ENCODE measurements at places on chromosomes 11 and 22.

DNA sequence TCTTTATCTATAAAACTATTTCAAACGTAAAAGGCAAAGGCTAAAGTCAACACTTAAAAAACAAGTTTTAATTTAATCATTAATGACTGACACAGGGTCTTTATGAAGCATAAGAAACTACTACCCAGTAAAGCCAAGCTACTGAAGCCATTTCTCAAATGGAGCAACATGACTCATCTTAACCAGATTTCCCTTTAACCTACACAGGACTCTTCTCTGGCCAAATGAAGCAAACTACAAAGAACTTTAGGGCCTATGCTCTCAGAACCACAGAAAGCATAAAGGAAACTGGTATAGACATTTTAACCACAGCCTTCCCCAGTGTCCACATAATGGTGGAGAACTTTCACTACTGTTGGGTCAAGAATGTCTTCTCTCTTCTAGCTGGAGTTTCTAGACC is 34.7 kb downstream of the ALG9 start:
- no peak for DNase-seq

DNA sequence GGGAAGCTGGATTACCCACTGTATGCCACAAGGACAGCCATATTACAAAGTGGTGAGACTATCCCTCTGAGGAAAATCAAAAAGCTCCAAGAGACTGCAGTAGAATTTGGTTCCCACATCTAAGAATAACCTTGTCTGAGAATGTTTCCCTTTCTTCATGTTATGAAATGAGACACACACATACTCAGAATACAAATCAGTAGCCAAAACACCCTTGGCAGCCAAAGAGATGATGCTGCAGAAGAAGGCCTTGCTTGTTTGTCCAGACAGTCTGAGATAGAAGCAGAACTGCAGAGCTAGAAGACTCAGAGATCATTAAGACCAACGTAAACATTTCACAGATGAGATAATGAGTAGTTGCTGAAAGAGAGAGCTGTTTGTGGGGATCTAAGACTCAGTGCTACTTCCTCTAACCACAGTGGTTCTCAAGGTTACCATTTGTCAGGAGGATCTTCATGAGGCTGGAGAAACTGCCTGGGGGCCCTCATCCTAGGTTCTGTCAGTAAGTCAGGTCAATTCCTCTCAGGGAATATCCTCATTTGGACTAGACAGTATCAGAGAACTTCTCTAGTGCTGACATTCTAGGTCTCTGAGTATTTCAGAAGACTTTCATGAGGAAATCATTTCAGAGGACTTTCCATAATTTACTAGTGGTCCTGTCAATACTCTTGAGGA is 38.9 kb downstream of the RELT start:
- no peak for DNase-seq

- DNase-seq: no peak
Observed at GRCh38 chr11:86483940-86484794, 109.5 kb downstream of the CCDC81 start.

- no peak for DNase-seq
Observed at GRCh38 chr22:43277987-43278601, 65.1 kb downstream of the SCUBE1 start.

DNA sequence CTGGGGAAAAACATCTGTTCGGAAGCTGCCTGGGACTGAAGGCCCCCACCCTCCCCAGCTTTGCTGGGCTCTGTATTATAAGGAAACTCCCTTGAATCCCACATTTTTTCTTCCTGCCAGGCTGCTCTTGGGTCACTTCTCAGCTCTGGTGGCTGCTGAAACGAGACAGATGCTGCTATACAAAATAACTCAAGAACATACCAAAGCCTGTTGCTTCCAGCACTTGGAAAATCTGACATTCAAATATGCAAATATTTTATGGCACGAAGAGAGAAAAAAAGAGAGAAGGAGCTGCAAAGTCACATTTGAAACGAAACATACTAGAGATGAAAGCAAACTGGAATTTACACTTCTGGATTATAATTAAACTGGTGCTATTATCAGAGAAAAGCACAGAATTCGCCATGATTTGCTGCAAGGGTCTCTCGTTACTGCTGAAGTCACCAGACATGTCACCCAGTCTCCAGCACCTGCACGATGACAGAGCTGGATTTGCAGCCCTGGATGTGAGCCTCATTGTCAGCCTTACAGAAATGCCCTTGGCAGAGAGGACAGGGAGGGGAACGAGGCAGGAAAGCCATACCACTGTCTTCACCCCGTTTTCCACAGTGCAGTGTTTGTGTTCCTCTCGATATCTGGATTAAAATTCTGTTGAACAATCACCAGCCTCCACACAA is 47.9 kb upstream of the IGSF9B start:
- DNase-seq: no peak

- no peak for DNase-seq
Observed at GRCh38 chr11:125235071-125235471, 70.5 kb downstream of the PKNOX2 start.

DNA sequence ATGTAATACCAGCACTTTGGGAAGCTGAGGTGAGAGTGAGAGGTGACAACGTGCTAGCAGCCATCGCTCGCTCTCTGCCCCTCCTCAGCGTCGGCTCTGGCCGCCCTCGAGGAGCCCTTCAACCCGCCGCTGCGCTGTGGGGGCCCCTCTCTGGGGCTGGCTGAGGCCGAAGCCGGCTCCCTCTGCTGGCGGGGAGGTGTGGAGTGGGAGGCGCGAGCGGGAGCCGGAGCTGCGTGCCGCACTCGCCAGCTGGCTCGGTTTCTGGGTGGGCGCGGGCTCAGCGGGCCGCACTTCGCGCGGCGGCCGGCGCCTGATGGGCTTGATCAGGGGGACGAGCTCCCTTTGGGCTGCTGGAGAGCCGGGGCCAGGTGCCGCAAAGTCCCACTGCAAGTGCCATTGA is 98.9 kb upstream of the UBASH3B start:
- peak; percentile 15 for DNase-seq

GRCh38 chr22:31852691-31853421 is 91.5 kb upstream of the YWHAH start:
- no peak for DNase-seq

DNA sequence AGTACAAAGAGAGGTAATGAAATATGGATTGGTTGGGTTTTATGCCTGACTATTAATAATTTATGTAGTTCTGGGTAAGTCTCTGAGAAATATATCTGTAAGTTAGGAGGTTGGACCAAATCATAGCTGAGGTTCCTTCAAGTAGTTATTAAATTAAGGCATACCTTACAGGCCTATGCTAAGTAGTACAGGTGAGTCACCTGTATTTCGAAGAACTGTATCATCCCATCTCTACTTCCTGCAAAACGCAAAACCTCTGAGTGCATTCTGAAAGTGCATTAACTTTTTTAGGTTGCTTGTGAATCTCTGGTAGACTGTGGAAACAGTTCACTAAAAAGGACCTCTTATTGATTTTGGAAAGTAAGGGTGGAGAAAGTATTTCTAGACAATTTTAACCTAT is 37.1 kb downstream of the APOL5 start:
- no peak for DNase-seq

DNA sequence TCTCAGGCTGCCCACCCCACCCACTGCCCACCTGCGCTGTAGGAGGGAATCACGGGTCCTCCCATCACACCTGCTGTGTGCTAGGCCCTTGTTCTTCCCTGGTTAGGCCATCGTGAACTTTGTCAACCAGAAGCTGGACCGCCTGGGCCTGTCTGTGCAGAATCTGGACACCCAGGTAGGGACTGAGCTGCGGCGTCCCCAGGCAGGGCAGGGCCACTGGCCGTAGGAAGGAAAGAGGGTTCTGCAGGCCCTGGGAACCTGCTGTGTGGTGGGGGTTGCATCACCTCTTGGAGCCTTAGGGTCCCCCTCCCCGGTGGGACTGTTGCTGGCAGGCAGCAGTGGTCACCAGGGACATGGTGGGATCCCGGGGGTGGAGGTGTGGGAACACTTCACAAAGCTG is 15.5 kb downstream of the PARVG start:
- no peak for DNase-seq

DNA sequence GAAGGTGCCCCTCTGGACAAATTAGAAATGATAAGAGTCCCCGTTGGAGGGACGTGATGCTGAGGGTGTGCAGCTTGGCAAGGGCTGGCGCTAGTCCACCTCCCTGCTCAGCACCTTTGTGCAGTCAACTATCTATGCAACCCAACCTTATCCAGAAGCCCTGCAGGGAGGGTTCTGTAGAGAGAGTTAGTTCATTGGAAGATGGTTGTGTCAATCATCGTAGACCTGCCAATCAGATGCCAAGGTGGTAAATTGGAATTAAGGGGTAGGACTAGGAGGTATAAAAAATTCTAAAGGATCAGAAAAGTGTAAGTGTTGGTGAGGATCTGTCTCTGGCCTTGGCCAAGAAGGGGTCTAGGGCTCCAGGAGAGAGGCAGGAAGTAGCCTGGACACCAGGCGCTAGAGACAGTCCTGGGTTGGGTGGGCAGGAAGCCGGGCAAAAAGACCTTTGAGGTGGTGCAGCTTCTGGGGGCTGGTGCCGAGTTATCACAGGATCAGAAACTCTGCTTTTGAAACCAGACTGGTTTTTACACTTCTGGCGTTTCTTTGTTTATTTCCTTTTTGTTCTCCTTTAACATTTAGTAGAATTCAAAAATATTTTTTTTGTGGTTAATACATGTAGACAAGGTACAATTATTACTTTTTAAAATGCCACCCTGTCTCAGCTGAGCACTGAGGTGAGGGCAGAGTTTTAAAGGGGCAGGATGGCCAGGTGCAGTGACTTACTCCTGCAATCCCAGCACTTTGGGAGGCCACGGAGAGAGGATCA is 1.6 kb downstream of the C1QTNF6 start:
- DNase-seq: peak; percentile 67

- DNase-seq: no peak
Observed at GRCh38 chr22:39418696-39419095, 19.1 kb downstream of the TAB1 start.

GRCh38 chr11:115530752-115531151 is 26.5 kb upstream of the CADM1 start:
- no peak for DNase-seq

DNA sequence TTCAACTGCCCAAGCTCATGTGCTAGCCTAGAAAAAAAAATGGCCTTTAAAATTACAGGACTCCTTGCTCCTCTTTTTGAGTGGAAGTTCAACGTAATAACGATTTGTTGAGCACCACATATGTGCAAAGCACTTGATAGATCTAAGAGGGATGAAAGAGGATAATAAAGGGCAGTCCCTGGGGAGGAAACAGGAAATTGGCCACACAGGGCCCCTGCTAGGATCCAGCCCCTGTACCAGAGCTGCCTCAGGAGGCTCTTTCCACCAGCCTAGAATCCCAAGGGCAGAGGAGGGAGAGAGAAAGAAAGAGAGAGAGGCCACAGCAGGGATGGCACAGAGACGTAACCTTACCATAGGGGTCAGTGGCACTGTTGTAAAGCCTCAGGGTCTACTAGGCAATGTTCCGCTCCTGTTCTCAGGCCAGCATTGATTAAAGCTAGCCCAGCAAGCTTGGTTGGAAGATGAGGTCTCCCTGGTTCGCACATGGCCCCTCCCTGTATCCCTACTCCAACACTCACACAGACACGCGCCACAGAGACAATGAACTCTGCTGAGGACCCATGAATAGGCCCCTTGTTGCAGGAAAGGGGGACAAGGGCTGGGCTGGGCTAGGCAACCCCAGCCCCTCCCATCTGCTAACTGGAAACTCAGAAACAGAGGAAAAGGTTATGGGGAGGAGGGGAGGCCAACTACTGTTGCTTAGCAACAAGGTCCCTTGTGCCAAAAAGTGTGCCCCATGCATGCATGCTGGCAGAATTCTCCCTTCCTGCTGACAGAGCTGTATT is at the start of gene TMPRSS5:
TMPRSS5 (minus strand) TSS at position 438 of the 785 bp plus-strand sequence; CDS start at position 354, 84 bp downstream.
- DNase-seq: no peak

DNA sequence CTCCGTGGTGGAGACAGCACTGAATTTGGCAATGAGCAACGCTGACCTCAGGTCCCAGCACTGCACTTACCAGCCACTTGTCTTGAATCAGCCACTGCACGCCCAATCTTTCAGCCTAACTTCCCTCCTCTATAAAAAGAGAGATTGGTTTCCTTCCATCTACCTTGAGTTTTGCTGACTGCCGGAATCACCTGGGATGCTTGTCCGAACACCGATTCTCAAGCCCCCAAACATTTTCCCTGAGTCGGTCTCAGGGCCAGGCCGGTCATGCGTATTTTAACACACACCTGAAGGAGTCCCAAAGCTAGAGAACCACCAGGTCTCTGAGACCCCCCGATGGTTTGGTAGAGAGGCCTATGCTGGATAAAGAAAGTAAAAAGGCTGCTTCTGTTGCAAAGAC is 131.5 kb downstream of the SPATA19 start:
- no peak for DNase-seq

- DNase-seq: no peak
Observed at GRCh38 chr11:76690736-76691135, 20.2 kb upstream of the LRRC32 start.

DNA sequence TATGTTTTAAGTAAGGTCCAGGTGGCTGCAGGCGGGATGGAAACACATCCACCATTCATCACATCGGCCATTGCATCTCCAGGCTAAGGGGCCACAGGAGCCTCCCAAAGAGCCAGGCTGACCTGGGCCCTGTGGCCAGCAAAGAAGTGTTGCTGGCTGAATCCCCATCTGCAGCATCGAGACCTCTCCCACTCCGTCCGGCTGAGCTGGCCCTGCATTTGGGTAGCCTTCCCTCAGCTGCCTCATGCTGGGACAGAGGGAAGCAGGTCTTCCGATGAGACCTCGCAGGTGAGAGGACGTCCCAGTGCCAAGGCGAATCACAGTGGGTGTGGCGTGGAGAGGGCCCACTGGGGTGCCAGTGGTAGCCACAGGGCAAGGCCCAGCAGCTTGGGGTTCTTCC is 24.5 kb downstream of the RSPH14 start:
- no peak for DNase-seq

DNA sequence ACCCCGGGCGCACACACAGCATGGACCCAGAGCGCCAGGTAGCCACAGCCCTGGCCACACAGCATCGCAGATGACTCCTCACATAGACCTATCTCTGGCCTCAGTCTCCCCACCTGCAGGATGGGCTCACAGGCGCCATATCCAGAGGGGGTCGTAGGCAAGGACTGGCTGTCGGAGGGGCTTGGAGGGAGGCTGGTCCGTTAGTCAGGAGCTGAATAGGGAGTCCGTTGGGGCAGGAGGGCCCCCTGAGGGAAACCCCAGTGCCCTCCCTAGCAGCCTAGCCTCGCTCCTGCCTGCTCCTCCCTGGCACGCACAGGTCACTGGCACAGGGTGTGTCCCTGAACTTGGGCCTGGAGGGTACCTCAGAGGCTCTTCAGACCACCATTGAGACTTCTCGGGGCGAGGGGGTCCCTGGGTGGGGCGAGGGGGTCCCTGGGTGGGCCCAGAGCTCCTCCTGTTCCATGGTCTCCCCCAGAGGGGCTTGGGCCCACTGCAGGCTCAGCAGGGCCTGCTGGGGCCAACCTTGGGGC is 2.0 kb downstream of the PLXNB2 start:
- no peak for DNase-seq

DNA sequence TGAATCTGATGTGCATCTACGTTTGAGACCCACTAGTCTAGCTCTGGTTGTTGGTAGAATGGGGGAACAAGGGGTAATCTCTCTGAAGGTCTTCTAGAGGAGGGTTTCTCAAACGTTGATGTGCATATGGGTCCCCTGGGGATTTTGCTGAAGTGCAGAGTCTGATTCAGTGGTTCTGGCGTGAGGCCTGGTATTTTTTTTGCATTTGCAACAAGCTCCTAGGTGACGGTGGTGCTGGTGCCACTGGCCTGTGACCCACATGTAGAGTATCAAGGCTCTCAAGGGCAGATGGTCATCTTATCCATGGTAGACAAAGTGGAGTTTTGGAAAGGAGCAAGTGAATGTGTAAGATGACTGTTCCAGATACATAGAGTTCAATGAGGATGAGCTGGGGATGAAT is 97.1 kb downstream of the CEP164 start:
- DNase-seq: no peak
